NCI-H1105 (cell line): ENCODE measurements at places on chromosomes 11 and 22.

DNA sequence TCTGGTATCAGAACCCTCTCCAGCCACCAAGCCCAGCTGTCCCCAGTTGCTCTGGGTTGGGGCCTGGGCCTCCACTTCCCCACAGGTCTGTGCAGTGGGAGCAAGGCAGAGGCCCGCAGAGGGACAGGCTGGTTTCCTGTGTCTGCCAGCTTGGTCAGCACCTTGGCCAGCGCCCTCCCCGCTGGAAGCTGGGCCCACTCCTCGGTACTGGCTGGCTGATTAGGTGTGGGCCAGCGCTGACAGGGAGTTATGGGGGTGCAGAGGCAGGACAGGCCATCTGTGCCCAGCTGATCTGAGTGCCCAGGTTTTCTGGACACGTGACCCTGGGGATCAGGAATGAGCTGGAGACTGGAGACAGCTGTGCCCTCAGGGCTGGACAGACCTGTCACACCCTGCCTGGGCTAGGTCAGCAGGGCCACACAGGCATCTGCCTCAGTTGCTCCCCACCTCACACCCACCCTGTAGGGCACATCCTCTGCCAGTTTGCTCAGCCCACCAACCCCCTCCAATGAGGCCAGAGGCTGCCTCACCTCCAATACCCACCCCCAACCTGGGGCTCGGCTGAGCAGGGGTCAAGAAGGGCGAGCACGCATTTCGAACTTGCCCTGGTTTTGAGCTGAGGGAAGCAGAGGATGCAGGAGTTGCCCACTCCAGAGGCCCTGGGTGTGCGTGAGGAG is 175.3 kb downstream of the IGLL1 start:
- DNase-seq = no peak

DNA sequence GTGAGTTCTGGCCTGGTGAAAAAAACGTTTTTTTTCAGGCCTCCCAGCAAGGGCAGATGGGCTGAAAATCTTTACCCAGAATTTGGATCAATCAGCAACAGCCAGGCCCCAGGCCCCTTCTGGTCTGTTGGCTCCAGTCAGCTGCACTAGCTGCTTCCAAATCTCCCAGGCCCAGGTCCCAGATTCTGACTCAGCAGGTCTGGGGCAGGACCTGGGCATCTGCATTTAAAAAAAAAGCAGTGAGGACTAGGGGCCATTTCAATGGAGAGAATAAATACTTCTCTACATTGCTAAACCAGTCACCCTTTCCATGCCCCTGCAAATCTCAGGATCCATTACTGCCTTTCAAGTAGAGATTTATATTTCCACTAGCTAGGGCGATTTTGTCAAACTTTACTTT is 4.3 kb downstream of the SLC15A3 start:
- DNase-seq = no peak

DNA sequence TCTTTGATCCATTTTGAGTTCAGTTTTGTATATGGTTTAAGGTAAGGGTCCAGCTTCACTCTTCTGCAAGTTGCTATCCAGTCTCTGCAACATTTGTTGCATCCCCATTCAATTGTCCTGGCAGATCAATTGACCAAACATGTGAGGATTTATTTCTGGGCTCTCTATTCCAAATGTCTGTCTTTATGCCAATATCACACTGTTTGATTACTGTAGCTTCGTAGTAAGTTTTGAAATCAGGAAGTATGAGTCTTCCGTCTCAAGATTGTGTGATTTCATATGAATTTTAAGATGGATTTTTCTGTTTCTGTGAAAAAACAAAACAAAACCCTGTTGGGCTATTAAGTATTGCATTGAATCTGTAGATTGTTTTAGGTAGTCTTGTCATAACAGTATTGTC is 17.0 kb downstream of the APLP2 start:
- DNase-seq = no peak

DNA sequence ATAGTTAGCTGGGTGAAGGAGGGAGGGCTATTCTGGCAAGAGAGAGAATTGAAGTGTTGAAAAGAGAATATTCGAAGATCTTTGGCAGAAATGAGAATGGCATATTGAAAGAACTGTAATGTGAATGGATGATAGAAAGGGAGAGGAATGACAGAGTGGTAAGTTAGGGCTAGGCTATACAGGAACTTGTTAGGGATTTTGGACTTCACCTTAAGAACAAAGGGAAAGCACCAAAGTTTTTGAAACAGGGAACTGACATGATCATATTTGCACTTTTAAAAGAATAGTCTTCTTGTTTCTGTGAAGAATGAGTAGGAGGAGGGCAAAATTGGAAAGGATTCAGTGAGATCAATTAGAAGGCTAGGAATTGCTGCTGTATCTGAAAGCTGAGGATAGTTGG is 119.3 kb downstream of the METTL15 start:
- DNase-seq = no peak

- DNase-seq = peak; percentile 10
Observed at GRCh38 chr11:79209540-79210266, 231.1 kb downstream of the TENM4 start.

DNA sequence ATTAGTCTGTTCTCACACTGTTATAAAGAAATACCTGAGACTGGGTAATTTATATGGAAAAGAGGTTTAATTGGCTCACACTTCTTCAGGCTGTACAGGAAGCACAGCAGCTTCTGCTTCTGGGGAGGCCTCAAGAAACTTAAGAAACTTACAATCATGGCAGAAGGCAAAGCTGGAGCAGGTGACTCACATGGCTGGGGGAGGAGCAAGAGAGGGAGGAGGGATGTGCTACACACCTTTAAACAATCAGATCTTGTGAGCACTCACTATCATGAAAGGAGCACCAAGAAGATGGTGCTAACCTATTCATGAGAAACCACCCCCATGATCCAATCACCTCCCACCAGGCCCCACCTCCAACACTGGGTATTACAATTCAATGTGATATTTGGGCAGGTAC is 381.6 kb downstream of the ETS1 start:
- no peak for DNase-seq

DNA sequence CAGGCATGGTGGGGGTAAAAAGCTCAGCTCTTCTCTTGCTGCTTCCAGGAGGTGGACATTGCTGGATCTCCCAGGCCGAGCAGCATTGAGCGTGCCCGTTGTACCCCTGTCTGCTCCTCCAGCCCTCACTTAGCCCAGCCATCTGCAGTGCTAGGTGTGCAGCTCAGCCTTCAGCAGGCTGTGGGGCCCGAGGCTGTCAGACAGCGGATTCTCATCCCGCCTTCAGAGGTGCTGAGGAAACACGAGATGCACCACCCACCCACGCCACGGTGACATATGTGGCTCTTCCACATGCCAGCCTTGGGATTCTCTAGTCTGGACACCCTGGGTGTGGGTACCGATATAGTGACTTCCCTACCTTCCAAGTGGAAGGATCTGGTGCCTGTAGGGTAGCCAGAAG is 48.9 kb upstream of the NECTIN1 start:
- DNase-seq = no peak

- DNase-seq = no peak
Observed at GRCh38 chr11:61954851-61955421, 4.8 kb downstream of the BEST1 start.

DNA sequence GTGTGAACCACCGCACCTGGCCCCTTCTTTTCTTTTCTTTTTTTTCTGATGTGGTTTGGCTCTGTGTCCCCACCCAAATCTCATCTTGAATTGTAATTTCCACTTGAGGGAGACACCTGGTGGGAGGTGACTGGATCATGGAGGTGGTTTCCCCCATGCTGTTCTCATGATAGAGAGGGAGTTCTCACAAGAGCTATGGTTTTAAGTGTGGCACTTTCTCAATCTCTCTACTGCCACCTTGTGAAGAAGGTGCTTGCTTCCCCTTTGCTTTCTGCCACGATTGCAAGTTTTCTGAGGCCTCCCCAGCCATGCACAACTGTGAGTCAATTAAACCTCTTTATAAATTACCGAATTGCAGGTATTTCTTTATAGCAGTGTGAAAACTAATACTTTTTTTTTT is 4.9 kb upstream of the TCN2 start:
- DNase-seq = no peak

- no peak for DNase-seq
Observed at GRCh38 chr11:23564370-23564769, 704.1 kb upstream of the CCDC179 start.

DNA sequence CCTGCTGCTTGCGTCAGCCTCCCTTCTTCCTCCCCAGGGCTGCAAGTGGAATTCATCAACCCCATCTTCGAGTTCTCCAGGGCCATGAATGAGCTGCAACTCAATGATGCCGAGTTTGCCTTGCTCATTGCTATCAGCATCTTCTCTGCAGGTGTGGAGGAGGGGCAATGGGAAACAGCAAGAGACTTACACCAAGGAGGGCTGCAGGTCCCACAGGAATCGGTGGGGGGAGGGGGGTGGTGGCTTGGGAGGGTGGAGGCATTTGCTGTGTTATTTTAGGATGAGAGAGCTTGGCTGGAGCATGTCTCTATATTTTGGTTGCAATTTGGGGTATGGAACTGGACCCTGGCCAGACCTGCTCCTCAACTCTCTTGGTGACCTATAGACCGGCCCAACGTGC is 2.1 kb upstream of the MADD start:
- no peak for DNase-seq

DNA sequence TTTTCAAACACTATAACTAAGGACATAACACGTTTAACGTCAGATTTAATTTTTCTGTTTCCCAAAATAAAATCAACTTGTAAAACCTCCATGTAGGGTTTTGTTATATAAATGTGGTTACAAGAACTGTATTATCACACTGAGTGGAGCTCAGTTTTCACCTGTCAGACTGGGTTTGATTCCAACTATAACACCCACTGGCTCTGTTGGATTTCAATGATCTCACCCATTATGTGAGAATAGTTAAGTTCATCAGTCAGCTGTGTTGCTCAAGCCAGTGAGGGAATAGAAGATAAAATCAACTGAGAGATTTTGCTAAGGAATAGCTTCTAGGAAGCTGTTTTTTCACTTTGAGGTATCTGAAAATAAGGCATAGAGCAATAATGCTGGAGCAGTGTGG is 5.1 kb upstream of the OR52R1 start:
- no peak for DNase-seq

- no peak for DNase-seq
Observed at GRCh38 chr11:17287058-17287457, 10.5 kb downstream of the NUCB2 start.

GRCh38 chr11:96337541-96338431 is 5.2 kb downstream of the MAML2 start:
- no peak for DNase-seq

GRCh38 chr22:37062702-37063381 is 11.3 kb downstream of the KCTD17 start:
- peak; percentile 4 for DNase-seq

DNA sequence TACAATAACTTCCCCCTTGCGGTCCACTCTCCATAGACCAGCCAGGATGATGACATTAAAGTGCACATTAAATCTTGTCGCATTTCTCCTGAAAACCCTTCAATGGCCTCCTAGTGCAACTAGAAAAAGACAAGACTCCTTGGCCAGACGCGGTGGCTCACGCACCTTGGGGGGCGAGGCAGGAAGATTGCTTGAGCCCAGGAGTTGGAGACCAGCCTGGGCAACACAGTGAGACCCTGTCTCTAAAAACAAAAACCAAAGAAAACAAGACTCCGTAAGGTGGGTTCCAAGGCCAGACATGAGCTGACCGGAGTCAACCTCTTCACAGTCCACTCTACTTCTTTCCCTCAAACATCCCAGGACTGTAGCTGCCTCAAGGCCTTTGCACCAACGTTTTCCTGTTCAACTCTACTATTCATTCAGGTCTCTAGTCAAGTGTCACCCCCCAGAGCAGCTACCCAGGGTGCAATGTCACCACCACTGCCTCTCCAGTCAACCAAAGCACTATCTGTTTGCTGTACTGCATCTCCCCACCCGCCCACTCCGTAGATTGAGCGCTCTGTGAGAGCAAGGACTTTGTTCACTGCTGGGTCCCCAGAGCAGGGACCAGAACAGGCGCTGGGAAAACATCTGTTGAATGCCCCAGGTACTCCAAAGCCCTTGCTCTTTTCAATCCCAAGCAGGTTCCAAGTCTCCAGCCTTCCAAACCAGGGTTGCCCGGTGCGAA is 739 bp downstream of the ZMAT5 start:
- peak; percentile 3 for DNase-seq

- DNase-seq = no peak
Observed at GRCh38 chr11:94325681-94326080, 21.3 kb downstream of the IZUMO1R start.

GRCh38 chr11:36233204-36233603 is 56.0 kb downstream of the COMMD9 start:
- no peak for DNase-seq

- no peak for DNase-seq
Observed at GRCh38 chr11:45920531-45921477, 1.7 kb upstream of the LARGE2 start.

DNA sequence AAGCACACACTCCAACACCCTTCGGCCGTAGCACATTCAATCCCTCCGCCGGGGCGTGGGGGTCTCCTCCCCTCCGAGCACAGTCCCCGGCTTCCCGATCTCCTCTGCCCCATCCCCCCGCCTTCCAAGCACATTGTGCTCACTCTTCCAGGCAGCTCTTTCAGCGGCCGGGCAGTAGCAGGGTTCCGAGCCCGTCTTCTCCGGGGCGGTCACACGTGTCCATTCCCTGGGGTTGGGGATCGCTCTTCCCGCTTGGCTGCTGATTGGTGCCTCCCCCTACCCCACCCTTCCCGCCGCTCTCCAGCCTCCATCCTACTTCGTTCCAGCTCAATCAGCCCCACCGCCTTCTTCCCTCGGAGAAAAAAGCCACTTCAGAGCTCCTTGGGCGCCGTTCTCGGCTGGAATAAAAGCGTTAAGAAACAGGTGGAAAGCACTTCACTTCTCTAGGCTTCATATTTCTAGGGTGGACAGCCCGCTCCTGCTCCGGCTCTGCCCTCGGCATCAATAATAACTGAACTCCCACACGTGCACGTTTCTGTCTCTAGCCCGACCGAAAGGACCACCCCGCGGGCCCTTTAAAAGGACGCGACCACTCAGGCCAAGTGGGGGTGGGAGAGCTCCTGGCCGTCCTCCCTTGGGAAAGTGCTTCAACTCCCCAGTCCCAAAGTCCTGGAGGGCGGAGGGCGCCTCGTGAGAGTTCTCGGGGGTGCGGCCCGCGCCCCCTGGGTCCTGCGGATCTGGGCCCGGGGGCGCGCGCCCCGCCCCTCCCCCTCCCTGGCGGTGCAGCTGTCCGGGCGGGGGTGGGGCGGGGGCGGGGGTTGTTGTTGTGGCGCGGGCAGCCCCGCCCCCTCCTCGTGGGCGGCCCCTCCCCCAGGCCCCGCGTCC is 464 bp upstream of the CECR2 start:
- peak; percentile 56 for DNase-seq

GRCh38 chr22:36860821-36861659 is at the start of gene NCF4:
NCF4 (plus strand) TSS chr22:36861006; CDS start chr22:36861172, 166 bp downstream.
- no peak for DNase-seq

- no peak for DNase-seq
Observed at GRCh38 chr11:71238285-71238875, 14.0 kb downstream of the SHANK2 start.

- no peak for DNase-seq
Observed at GRCh38 chr11:116240710-116241109, 532.1 kb downstream of the BUD13 start.

DNA sequence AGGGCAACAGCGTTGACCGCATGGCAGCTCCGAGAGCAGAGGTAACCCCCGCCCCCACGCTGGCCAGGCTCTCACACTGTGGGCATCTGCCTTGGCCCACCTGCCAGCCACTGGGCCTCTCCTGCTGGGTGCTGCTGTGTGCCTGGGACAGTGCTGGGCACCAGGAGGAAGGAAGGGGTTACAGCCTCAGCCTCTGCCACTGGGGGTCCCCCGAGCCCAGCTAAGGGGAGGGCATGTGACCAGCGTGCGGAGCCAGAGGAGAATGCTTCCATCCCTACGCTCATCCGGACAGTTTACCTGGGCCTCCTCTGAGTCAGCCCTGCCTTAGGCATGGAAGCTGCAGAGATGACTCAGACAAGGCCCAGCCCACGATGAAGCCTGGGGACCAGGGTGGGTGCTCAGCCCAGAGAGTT is 10.9 kb downstream of the NCF4 start:
- DNase-seq = no peak
